Stimulated activated CD4-positive, alpha-beta T cell treated with anti-CD3 and anti-CD28 coated beads, Interleukin-2, amount 100 ng/mL, for 48 hours (primary cell): ENCODE measurements at places on chromosomes 7 and 10.

DNA sequence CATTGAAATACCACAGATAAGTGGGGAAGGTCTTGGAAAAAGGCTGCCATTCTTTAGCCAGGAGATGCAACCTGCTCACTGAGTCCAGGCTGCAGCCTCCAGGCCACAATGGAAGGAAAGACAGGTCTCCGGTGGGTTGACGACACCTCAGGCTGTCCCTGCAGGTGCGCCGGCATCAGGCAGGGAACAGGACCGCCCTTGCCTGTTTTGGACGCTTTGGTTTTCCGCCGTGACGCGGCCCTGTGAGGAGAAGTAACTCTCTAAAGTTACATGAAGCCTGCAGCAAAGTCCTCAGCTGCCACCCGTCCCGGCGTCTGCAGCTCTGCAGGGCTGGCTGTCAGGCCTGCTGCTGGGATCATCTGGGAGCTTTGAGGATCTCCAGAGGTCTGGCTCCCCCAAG, 147.0 kb downstream of the WDR37 start:
- no peak for DNase-seq

- DNase-seq, result no peak
These were observed 340.7 kb downstream of the EXOC4 start for GRCh38 chr7:133593561-133593960.

DNA sequence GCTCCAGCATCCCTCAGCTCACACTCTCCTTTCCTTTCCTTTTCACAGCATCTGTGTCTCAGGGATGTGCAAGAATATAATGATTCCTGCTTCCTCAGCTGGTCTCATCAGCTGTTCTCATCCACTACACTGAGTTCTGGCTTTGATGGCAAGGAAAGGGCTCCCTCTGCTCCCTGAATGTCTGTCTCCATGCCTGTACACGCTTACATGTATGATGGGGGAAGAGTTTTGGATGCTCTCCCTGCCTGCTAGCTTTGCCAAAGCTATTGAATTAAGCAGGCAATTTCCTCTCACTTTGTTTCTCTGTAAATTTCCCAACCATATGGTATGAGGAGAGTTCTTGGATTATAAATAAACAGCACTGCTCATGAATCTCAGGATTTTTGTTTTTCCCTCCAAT, 254.5 kb downstream of the SORCS3 start:
- DNase-seq, result no peak

DNA sequence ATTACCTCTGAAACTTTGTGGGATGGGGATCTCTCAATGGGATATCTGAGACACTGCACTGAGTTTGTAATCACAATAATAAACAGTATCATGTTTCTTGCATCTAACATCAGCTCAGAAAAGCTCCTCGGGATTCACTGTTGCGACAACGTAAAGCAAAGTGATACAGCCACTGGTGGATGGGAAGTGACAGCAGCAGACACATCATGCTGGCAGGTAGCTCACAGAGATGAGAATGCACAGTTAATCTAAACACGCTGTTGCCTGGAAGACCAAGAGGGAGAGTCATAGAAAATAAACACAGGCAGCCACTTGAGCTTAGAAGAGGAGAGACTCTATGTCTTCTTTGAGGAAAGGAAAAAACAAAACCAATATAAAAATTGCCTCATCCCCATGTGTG, 513.8 kb downstream of the MAGI2 start:
- no peak for DNase-seq

- no peak for DNase-seq
These were observed 5.1 kb upstream of the LRRC4 start for GRCh38 chr7:128036226-128036940.
